ENCODE measurements at places on chromosomes 13 and 19.
A peak's percentile ranks its signal among the peaks of the same experiment; 100 is the strongest.

GRCh38 chr19:1206864-1207450, 1.4 kb downstream of the STK11 start:
- no peak for DNase-seq

DNA sequence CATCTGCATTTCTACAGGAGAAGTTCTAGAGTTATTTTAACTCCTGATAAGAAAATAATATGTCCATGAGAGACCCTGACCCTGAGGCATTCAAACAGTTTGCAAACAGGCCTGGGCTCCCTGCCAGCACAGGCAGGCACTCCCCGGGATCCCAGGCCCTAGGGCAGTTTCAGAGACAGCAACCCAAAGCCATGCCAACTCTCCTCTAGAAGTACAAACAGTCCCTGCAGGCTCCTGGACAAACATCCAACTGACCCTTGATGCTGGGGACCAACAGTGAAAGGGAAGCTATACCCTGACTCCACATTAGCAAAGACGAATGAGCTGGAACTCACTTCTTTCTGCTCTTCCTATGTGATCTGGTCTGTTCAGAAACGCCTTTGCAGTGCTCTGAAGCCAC, 44.8 kb downstream of the CCDC70 start:
- peak; percentile 50 for DNase-seq

DNA sequence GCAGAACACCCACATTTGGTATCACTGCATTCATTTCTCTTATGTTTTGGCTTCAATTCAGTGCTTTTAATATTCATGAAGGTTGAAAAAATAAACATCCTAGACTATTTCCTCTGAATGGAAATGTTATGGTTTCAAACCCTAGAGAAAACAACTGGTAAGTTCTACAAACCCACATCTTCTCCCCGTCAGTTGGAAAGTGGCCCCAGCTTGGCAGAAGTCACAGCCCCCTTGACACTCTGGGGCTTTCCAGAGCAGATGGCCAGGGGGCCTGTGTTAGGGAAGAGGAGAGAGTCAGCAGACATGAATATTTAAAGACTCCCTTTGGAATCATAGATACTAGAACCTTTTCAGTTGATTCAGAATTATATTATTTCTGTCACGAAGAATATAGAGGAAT, 123.9 kb downstream of the SHISA2 start:
- DNase-seq = peak; percentile 21

DNA sequence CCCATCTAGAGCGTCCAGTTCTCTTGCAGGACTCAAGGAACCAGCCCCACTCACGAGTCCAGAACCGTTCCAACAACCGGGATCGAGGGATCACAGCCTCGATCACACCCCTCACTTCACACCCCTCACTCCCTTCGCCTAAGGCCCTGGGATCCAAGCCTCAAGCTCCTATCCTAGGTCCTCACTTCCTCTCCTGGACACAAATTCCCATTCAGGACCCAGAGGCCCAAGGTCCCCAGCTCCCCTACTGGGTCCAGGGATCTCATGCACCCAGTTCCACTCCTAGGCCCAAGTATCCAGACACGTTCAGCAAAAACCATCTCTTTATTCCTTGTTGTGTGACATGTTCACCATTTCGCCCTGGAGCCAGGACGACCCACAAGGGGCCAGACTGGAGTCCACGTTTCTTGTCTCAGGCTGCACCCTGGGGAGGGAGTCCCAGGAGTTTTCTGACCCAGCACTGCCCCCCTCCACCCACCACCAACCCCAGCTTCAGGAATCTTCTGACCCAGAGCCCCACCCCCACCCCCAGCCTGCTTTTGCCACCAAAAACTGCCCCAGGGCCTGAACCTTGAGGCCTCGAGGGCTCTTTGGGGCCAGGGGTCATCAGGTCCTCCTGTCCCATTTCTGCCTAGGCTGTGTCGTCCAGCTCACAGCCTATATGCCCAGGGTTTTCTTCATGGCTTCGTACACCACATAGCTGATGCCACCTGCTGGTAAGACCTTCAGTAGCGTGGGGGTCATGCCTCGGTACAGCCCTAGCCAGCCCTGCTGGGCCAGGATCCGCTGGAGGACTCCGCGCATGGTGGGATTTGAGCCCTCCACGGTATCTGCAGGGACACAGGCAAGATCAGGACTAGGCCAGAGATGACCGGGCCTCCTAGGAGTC, 1.4 kb upstream of the KHSRP start:
- DNase-seq = no peak

DNA sequence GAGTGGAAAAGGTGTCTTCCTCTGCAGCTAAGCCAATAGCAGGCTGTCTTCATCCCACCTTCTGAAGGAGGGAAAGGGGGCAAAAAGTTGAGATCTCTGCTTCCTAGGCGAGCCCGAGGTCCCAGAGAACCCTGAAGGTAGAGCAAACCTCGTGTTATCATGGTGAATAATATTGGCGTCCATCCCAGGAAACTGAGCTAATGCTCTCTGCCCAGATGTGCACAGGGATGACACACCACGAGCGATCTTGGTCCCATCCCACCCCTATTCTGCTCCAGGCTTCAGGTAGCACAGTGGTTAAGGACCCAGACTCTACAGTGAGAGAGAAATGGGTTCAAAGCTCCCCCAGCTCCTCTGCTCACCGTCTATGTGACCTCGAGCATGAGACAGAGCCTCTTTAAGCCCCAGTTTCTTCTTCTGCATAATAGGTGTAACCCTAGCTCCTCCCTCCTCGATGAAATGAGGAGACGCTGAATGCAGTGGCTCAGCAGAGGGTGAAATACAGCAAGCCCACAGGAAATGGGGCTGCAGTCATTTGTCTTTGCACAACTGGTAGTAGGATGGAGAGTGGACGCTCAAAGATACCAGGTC, 9.9 kb upstream of the CEACAM20 start:
- DNase-seq = no peak

DNA sequence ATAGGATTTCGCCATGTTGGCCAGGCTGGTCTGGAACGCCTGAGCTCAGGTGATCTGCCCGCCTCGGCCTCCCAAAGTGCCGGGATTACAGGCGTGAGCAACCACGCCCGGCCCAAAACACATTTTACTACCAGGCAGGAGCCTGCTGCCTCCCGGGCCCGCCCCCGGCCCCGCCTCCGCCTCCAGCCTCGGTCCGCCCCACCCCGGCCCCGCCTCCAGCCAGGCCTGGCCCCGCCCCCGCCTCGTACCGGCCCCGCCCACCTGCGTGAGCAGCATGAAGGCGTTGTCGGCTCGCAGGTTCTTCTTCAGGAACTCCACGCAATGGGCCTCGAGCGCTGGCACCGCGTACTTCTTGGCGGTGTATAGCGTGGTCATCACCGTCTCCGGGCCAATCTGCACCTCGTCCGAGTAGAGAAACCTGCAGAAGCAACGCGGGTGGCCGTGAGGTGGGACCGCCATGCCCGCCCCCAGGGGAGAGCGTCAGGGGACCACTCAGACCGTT, 22.7 kb downstream of the BTBD2 start:
- DNase-seq = peak; percentile 11

- DNase-seq = peak; percentile 8
Observed at GRCh38 chr13:79340490-79340889, 65.6 kb downstream of the RBM26 start.

GRCh38 chr13:36531746-36532486, 99.6 kb downstream of the CCNA1 start:
- DNase-seq = peak; percentile 27

DNA sequence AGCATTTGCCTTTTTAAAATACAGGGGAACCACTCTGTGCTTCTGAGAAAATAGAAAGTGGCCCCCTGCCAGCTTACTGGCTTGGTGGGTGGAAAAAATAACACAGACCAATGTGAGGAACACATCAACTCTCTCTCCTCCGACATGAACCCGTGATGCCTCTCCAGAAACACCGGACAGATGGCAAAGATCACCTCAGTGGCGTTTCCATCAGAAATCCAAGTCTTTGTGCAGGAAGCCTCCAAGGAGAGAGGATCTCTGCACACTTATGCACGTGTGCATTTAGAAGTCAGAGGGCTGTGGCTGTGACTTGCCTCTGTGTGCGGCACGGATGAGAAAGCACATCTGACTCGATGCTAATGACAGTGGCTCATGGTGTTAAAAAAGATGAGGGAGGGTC, 112.3 kb upstream of the KLF12 start:
- no peak for DNase-seq

DNA sequence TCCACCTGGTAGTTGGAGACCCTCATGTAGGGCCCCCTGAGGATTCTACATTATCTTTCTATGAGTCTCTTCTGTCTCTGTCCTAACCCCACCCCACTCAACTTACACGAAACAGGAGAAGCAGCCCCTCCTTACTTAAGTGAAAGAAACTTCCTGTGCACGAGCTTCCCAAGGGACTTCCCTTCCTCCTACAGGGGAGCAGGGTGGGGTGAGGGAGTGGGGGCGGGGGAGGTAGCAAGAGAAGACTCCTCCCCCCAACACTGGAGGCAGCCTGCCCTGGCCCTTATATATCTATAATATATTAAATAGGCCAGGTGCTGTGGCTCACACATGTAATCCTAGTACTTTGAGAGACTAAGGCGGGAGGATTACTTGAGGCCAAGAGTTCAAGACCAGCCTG, 5.5 kb upstream of the PDE4C start:
- DNase-seq = no peak

GRCh38 chr19:14107581-14108461, 9.7 kb downstream of the PRKACA start:
- DNase-seq = no peak

- DNase-seq = no peak
Observed at GRCh38 chr19:1132552-1133383, 29.0 kb downstream of the GPX4 start.

DNA sequence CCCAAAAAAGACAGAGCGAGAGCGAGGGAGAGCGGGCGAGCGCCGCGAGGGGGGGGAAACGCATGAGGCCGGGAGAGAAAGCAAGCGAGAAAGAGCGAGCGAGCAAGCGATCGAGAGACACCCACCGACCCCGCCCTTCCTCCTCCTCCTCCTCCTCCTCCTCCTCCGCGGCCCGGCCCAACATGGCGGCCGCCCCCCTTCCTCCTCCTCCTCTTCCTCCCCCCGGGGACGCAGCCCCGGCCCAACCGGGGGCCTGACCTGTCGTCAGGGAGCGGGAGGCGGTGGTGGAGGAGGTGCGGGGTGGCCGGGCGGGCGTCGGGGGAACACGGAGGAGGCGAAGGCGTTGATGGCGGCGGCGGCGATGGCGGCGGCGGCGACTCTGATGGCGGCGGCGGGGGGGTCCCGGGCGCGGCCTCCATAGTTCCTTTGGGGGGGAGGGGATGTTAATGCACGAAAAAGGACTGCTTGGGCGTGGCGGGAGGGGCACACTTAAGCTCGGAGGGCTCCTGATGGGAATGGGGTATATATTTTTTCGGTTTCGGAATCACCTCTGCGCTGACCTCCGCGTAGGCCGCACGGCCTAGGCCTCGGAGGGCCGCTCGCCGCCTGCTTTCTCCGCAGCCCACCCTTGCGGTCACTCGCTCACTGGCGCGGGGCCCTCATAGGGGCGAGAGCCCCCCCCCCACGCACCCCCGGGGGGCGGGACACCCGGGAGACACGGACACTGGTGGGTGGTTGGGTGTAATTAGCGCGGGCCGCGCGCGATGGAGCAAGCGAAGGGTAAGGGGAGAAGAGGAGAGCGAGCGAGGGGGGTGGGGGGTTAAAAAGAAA, 1.2 kb downstream of the ZC3H4 start:
- DNase-seq = peak; percentile 93
